ENCODE measurements at places on chromosomes 6 and 20. TPM values are rescaled to one million over a fixed set of nuclear protein-coding genes. Genes with fewer than 3 reads are reported as not detected.

Gene TAF11
- total RNA-seq, result 16.7 TPM

Gene OR2B2
- not detected for total RNA-seq

Gene LIN28B
- not detected for total RNA-seq

Gene LRRC73
- total RNA-seq, result 1.6 TPM

Gene FAM184A
- total RNA-seq, result 2.4 TPM

Gene SLC9A8
- total RNA-seq, result 4.7 TPM

Gene LTA
- not detected for total RNA-seq

Gene SASH1
- 36.8 TPM for total RNA-seq

Gene CST1
- total RNA-seq, result not detected

Gene PKIB
- total RNA-seq, result not detected

DNA sequence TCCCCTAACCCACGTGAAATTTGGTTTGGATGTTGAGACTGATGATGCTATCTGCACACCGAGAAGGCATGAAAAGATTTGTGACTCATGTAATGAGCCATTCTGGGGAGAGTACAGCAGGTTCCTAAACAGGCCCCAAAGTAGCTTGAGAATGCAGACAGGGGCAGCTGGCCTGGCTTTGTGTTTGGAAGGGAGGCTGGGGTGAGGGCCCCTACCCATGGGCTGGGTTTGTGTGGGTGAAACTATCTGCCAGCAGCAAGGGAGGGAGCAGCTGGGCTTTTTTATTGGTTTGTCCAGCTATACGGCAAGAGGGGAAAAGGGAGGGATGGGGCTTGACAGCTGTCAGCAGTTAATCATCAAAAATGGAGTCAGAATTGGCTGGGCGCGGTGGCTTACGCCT is 87.0 kb upstream of the RNF24 start:
- no peak for DNase-seq

DNA sequence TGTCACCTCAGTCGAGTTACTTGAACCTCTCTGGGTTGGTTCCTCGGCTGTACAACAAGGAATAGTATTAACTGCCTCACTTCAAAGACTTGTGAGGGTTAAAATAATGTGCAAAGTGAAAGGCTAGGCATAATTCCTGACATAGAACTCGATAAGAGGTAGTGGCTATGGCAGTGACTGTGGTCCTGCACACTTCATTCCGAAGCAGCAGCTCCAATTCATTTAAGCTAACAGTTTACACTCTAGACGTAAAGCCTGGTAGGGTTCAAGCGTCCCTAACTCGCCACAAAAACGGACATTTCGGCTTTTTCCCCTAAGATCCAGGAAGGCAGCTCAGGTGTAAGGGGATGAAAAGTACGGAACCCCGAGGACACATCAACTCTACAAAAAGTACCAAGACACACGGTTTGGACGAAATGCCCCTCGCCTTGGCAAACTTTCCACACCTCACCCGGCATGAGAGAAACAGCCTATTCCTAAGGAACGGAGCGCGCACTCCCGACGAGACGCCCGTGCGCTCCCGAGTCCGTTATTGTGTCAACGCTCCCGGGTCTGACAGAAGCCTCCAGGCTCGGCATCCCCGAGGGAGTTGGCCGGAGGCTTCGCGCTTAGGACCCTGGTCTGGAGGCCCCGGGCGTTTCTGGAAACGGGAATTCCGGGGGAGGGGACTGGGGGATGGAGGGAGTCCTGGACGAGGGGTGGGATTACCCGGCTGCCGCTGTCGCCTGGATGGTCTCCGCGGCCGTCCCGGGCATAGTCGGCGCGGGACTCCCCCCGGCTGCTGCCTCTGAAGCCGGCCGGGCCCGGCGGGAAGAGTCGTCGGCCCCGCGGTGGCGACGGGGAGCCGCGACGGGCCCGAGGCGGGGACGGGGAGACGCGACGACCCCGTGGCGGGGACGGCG is 937 bp downstream of the ZNF318 start:
- peak; percentile 76 for DNase-seq

- no peak for DNase-seq
Observed at GRCh38 chr6:44868910-44869309, 459.2 kb upstream of the RUNX2 start.

- DNase-seq, result no peak
Observed at GRCh38 chr6:5956939-5957338, 49.8 kb downstream of the NRN1 start.

- no peak for DNase-seq
Observed at GRCh38 chr6:28953039-28953584, 29.3 kb upstream of the TRIM27 start.

DNA sequence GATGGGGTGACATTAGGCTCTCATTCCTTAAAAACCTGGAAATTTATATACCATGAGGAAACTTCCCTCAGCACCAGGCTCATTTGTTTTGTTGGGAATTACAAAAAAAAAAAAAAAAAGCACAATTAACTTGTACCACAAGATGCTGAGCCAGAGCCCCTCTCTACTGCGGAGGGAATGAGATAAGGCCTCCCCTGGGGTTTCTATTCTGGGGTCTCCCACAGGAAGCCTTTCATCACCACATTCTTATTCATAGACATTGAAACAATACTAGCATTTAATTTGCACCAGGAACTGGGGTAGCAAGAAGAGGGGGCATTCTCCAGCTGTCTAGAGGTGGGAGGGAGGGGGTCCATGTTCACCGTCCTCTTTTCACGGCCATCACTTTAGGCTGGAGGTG is 23.0 kb upstream of the RPS6KA2 start:
- no peak for DNase-seq

DNA sequence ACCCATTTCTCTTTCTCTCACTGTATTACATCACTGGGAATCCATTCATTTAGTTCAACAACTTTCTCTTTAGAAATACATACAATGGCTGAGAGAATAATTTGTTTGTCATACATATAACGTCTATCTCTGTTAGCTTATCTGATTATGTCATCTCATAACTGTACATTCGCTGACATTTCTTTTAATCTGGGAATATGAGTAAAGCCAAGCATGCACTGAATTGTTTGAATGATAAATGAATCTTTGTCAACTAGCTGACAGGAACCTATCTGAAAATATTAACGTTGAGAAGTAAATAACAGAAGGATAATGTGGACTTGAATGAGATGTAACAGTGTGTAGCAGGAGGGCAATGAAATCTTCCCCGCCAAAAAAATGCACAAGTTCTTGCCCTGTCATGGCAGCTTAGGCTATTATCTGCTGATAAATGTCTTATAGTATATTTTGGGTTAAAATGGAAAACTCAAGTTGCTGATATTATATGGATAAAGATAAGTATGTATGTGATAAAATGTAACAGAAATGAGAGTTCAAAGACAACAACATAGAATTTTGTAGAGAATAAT is 581.2 kb upstream of the ADGRB3 start:
- DNase-seq, result no peak

DNA sequence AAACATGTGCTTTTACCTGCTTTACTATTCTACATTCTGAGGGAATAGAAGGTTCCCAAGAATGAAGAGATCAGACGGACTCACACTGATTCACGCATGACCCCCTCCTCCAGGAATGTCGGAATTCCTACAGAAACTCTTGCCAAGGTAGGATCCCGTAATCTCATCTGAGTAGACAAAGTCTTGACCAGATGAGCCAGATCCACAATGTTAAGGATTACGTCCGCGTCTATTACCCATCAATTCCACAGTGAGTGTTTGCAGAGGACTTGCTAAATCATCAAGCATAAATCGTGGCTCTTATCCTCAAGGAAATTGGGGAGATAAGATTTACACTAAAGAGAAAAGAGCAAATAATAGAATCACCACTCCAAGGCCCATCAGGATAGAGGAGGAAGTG is 245.9 kb upstream of the FOXQ1 start:
- DNase-seq, result no peak

Measured in Right ventricle myocardium inferior (tissue), 1 donor.